ENCODE measurements at places on chromosomes 3 and 15.

GRCh38 chr3:34283751-34284150, 485.3 kb downstream of the PDCD6IP start:
- no peak for DNase-seq

- no peak for DNase-seq
Observed at GRCh38 chr3:36895496-36896409, 49.1 kb downstream of the TRANK1 start.

GRCh38 chr3:5347486-5347885, 160.0 kb downstream of the EDEM1 start:
- no peak for DNase-seq

- DNase-seq: no peak
Observed at GRCh38 chr3:377158-377561, 180.6 kb downstream of the CHL1 start.

DNA sequence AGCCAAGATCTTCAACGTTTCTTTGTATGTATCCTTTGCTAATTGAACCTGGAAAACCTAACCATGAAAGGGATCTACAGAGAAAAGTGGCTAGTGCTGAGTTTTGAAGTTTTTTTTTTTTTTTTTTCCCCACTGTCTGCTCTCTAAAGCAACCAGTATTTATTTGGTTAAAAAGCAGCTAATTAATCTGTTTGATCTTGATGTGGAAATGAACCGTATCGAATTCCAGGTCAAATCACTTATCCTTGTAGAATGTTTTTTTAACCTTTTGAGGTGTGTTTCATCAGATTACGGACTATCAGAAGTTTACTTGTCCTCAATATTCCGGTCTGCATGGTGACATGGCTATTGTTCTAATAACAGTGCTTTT, 117.2 kb downstream of the FNDC3B start:
- no peak for DNase-seq

DNA sequence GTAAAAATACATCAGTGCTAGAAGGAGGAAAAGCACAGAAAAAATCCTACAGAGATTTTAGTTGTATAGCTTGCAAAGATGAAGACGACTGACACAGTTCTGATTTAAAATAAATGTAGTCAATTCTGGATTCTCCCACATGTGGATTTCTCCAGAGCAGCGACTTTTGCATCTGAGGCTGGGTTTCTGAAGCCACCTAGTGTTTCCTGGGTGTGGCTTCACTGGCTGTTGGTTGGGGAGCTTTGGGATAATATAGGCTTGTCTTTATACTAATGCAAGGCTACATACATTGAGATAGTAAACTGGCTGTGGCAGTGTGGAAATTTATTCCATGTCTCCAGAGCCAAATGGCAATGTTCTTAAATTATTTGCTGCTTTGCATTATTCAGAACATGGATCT, 158.1 kb upstream of the FEZF2 start:
- no peak for DNase-seq

DNA sequence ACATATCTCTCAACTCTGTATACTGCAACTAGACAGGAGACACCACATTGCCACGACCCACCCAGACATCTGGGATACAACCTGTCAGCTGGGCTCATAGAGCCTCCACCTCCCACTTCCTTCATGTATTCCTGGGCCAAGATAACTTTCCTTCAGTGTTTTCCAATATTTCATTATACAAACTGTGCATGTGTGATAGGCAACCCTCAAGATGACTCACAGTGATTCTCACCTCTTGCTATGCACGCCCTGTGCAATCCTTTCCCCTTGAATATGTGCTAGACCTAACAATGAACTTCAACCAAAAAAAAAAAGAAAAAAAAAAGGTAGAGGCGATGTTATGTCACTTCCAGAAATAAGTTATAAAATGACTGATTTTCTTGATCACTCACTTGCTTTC, 138.0 kb upstream of the ALCAM start:
- no peak for DNase-seq

- DNase-seq: peak; percentile 10
Observed at GRCh38 chr3:177150970-177151627, 46.2 kb downstream of the TBL1XR1 start.

DNA sequence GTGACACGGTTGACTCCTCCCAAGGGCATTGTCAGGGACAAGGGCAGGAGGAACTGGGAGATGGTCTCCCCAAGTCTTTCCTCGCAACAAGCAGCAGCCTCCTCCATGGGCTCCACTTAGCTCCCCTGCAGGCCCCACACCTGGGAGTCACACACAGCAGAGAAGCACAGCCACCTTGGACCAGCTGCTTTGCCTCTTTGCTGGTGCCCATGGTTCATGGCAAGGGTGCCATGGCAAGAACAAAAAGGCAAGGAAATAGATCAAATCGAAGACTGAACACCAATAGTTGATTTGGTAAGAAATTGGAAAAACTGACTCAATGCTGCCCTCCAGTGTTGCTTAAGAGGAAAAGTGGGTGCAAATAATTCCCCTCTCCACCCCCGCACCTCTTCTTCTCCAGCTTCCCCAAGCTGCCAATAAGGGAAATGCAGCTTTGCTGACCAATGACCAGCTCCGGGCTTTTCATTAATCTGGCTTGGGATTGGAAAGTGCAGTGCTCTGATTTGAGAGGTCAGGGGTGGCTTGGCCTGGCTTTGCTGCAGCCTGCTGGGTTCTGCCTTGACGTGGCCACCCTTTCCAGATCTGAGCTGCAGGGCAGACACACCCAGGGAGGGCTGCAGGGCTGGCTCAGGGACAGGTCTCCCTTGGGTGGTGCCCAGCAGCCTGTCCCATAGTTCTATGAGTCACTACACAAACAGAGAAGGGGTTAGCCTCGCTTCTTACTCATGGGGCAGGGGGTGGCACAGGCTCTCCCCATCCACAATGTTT, 162.0 kb downstream of the KLF13 start:
- DNase-seq: peak; percentile 78

- no peak for DNase-seq
Observed at GRCh38 chr3:88131695-88132094, 18.1 kb upstream of the C3orf38 start.

- DNase-seq: no peak
Observed at GRCh38 chr3:50336452-50337174, 4.0 kb downstream of the RASSF1 start.

DNA sequence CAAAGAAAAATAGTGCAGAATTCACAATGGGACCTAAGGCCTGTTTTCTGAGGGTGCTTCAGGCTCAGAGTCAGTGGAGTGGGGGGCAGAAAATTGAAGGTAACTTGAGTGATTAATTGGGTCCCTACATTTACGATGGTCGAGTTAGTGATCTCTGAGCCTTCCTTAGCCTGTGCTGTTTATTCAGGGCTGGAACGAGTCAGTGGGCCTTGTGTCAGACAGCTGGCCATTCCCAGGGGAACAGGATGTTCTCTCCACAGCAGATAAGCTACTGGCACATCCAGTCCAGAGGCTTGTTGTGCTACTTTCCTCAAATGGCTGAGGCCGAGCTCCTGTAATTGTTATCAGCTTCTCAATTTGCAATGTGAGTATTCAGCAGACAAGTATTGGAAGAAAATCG, 29.2 kb upstream of the CNTN3 start:
- no peak for DNase-seq

- no peak for DNase-seq
Observed at GRCh38 chr15:66938114-66938830, 127.1 kb upstream of the SMAD3 start.

- DNase-seq: no peak
Observed at GRCh38 chr3:107657971-107658370, 135.2 kb downstream of the BBX start.

DNA sequence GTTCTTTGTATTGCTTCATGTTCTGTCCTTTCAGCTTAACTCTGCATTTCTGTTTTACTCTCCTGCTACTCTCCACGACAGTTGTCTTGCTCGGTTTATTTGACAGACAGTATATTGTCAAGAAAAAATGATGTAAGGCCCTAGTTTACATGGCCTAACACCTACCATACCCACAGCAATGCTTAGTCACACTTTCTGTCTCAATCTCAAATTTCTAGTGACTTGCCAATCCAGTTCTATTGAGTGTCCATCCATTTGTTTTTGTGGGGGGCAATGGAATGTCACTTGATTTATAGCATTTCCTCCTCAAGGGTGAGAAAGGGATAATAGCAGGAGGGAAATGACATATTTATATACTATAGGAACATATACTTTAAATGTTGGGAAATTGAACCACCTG, 676.2 kb downstream of the NAALADL2 start:
- no peak for DNase-seq

DNA sequence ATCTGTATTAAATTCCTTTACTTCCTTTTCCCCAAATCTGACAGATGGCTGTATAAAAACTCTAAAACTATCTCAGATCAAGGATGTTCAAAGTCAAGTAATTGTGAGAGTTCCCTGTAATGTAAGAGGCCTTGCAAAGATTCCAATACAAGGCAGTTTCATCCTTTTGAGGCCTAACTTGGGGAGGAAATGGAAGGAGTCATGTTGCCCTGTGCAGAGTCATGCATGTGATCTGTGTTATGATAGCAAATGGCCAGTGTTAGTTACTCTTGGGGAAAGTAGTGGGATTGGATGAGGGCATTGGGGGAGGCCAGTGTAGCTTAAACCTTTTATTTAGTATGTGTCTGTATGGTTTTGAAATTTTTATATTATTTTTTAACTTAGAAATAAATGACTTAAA, 23.7 kb upstream of the FBXL22 start:
- no peak for DNase-seq

DNA sequence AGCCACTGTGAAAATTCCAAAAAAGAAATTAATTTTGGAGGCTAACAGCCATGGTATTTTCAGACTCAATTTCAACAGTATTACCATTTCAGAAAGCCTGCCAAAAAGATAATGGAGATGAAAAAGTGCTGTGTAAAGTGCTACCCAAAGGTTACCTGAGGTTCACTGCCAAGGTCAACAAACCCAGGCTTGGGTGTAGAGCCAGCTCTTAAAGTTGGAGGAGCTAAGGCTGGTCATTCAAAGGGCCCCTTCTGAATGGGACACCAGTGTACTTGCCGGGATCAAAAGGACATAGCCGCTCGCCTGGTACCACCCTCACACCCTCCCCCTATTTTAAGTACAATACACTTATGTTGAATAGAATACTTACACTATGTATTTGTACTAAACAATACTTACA, 64.5 kb downstream of the ETV5 start:
- DNase-seq: no peak

DNA sequence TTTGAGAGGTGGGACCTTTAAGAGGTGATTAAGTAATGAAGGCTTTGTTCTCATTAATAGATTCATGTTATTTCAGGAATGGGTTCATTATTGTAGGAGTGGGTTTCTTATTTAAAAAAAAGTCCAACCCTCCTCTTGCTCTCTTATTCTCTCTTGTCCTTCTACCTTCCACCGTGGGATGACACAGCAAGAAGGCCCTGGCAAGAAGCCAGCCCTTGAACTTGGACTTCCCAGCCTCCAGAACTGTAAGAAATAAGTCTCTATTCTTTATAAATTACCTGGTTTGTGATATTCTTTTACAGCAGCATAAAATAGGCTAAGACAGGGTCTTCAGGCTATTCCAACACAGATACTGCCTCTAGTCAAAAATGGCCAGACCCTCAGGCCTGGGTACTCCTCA, 62.2 kb downstream of the MYLK start:
- DNase-seq: no peak

GRCh38 chr3:182755308-182755707, 38.0 kb upstream of the ATP11B start:
- DNase-seq: no peak

- DNase-seq: no peak
Observed at GRCh38 chr15:63374686-63375520, 6.7 kb downstream of the CA12 start.

GRCh38 chr3:159856590-159857104, 132.0 kb upstream of the IL12A start:
- no peak for DNase-seq

DNA sequence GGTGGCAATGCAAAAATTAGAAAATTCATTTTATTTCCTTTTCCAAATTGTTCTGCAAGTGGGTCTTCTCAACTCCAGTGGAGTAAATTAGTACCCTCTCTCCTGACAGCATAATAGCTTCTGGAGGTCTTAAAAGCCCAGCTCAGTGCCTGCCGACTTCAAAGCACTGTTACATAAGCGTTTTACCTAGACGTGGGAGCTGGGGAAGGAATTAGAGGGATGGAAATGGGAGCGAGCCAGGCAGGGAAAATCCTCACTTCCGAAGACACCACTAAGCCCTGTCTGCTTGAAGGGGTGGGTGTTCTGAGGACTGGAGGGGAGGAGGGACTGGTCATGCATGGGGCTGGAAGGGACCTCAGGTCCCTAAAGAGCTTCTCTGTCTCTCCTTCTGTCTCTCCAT, 77.2 kb upstream of the SLC6A1 start:
- DNase-seq: no peak

DNA sequence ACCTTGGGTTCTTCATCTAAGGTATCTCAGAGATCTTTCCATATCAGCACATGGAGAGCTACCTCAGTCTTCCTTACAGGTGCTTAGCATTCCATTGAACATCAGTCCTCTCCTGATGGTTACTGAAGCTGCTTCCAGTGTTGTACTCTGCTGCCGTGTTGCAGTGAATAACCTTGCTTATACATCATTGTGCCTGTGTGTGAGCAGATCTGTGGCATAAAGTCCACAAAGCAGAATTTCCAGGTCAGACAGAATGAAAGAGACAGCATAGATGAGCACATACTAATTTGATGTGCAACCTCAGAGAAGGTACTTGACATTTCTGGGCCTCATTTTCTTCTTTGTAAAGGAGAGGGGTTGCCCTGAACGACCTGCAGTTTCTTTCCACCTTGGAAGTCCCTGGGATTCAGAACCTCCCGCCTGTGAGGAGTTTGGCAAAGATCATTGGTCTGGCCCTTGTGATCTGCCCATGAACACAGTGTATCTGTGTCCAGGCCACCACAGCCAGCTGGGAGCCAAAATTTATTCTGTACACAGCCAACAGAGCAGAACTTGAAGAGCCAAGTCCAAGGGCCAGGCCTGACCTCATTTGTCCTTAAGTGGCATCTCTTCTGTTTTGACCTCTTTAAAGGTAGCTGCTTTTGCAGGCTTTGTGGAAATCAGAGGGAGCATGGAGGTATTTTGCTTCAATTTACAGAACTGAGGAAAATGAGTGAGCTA, 57.2 kb upstream of the SLC7A14 start:
- DNase-seq: no peak

- DNase-seq: no peak
Observed at GRCh38 chr15:38266247-38266986, 13.8 kb downstream of the SPRED1 start.

- no peak for DNase-seq
Observed at GRCh38 chr3:193943200-193943599, 192.7 kb upstream of the HES1 start.

- DNase-seq: no peak
Observed at GRCh38 chr15:57892181-57892580, 173.3 kb downstream of the ALDH1A2 start.

DNA sequence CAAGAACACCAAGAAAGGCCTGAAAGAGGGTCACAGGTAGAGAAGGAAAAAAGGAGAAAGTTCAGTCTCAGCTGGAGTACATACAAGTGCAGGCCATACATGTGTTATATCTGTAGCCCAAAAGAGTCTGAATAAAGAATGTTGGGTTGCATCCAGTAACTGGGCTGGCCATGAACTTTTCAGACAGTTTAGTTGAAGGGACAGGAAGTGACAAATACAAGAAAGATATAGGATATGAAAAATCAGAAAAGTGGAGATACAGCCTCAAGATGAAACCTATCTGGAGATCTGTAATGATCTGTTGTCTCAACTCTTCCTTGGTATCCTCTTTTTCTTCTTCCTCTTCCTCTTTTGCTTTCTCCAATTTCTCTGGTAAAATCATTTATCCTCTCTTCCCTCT, 671.7 kb downstream of the MECOM start:
- DNase-seq: no peak

GRCh38 chr3:36714343-36715086, 49.8 kb downstream of the DCLK3 start:
- no peak for DNase-seq

- DNase-seq: no peak
Observed at GRCh38 chr15:22806156-22806555, 19.7 kb downstream of the NIPA1 start.

GRCh38 chr3:145177828-145178227, 983.2 kb downstream of the PLOD2 start:
- DNase-seq: no peak

All from AG09319 (cell line).